Activated CD4-positive, alpha-beta T cell treated with anti-CD3 and anti-CD28 coated beads, Interleukin-2, amount 50 U/mL, for 48 hours (primary cell): ENCODE measurements at places on chromosomes 3 and 15.

GRCh38 chr15:64112904-64113303 lies 17.1 kb downstream of the SNX1 start:
- no peak for DNase-seq

DNA sequence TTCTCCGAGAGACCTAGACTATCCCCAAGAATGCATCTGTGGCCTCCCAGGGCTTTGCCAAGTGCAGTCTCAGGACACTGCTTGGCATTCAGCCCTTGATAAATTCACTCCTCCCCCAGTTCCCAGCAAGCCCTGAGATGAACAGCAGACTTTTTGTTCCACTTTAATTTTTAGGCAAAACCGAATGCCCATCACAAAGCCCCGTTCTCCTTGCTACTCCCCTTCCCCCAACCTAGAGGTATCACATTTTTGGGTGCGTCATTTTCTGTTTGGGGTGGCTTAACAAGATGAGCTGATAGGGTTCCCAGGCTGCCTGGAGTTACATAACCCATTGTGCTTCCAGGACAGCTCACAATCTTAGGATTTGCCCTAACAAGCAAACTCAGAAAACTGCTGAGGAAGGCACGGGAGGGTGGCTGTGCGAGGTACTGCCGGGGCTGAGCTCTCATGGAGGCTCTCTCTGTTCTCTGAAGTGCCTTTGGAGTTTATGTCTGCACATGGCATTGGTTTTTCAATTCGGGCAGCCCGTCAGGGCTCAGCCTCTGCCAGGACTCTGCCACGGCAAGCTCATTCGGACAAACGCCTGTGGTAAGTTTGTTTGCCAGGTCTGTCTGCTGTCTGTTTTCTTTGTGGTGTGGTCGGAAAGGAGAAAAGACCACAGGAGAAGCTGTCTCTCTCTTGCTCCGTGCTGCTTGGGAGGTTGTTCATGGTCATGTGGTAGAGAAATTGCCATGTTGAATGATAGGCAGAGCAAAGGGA lies at the start of gene TRAK1:
Gene TRAK1 (plus strand): TSS at position 385 of the 759 bp plus-strand sequence. CDS start 113 bp downstream, at position 498.
- DNase-seq: no peak

- no peak for DNase-seq
These were observed 6.4 kb downstream of the ATP8B4 start for GRCh38 chr15:50112488-50113186.

DNA sequence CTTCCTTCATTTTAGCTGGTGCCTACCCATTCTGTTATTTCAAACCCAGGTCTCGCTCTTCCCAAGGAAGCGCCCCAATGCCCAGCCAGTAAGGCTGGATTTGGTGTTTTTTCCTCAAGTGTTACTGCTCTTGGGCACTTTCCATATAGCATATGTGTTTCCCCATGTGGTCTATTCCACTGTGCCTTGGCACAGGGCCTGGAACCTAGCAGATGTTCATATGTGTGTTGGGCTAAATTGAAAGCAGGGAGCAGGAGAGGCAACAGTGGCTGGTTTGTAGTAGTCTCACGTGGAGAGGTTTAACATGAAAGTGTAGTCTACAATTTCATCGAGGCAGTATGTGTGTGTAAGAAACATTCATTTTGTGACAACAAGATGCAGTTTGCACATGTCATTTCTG lies 48.2 kb upstream of the TEX264 start:
- DNase-seq: no peak

DNA sequence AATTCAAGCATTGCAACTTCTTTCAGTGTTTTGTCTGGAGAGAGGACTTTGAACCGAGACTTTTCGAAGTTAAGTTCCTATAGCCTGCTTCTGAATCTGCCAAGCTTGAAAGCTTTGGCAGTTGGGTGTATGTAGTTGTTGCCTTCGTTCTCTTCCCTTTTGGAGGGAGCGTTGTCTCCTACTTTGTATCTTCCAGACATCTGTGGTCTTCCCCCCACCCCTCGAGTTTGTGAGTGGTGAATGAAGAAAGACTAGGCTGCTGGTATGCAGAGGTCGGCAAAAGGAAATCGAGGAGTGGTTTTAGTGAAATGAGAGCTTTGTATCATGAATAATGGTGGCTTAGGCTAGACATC lies 1.3 kb downstream of the CTNNB1 start:
- no peak for DNase-seq

- no peak for DNase-seq
These were observed 23.6 kb upstream of the RAB7A start for GRCh38 chr3:128702391-128702790.

DNA sequence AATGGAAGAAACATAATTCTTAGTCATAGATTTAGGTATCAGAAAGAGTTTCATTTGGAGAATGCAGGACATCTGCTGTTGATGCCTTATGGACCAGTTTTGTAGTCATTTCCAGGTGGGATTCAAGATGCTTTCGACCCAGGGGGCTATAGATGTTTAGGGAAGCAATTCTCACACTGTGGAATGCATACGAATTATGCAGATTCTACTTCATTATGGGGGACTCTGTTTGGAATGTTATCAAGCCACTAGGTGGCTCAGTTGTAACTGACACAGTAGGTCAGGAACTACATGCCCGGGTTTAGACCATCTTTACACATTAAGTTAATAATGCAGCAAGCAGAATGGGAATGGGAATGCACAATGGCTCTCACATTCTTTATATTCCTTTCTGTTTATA lies 1359.8 kb downstream of the ZPLD1 start:
- no peak for DNase-seq

GRCh38 chr15:101014921-101015841 lies 96.0 kb downstream of the LRRK1 start:
- peak; percentile 84 for DNase-seq

GRCh38 chr3:31210068-31210645 lies 315.7 kb upstream of the GADL1 start:
- no peak for DNase-seq

DNA sequence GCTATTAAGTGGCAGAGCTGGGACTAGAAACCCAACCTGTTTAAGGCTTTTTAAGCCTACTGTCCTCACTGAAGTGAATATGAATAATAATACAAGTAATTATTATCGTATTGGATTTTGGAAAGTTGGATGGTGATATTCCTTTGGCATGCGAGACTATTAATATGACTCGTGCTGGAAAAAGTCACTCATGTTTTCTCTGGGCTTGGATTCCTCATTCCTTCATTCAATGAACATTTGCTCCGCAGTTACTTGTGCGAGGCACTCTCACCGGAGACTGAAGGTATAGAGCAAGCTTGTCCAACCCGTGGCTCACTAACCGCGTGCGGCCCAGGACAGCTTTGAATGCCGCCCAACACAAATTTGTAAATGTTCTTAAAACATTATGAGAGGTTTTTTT lies 694 bp downstream of the PLAAT1 start:
- DNase-seq: no peak
